ENCODE measurements at places on chromosomes 2 and 18.

DNA sequence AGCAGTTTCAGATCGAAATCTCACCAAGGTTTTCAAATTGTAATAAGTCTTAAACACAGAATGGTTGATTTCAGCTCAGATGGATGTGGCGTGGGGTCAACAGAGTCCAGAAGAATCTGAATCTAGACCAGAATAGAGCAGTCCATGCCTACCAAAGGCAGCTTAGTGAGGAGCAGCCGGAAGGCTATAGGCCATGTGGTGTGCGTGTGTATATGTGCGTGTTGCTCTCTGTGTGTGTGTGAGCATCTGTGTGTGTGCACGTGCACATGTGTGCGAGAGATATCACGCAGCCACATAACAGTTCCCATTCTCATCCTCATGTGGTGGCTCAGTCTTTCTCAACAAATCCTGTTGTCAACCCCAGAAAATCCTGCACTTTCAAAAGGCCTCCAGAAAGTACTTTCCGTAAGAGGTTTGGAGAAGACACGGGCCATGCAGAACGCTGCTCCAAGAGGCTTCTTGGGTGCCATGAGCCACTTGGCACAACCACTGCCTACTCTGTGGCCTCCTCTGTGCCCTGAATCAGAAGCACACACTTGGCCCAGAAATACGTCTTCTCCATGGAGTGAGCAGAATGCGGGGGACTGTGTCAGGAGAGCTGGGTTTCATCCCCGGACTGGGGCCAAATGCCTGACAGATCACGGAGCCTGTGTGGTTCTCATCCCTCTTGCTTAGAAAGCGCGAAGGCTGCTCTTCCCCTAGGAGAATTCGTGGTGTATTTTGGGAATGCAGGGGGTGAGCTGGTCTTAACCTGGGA lies 67.3 kb downstream of the ACKR3 start:
- DNase-seq: no peak

- DNase-seq: no peak
Observed at GRCh38 chr2:95348609-95349567, 51.7 kb downstream of the KCNIP3 start.

DNA sequence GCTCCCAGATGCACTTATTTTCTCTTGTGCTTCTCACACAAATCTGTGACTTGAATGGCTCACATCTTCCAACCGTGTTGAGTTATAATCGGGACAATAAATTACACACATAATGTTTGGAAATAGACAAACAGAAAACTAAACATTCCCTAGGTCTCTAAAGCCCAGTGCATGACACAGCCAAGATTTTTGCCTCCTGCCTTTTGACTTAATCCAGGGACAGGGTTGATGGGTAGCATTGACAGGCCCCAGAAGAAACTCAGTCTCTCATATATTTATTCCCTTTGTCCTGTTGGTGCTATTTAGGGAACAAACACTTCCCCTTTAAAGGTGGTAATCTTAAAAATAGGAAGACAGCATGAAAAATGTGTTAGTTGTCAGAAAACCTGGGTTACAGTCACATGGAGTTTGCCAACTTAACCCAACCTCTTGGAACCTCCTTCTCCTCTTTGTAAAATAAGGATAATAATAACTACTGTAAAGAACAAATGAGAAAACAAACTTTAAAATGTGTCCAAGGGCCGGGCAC lies 24.0 kb upstream of the ARPC2 start:
- no peak for DNase-seq

- no peak for DNase-seq
Observed at GRCh38 chr2:6943971-6944370, 26.8 kb downstream of the RNF144A start.

- DNase-seq: no peak
Observed at GRCh38 chr18:21262979-21263378, 20.9 kb downstream of the GREB1L start.

- DNase-seq: no peak
Observed at GRCh38 chr2:61414674-61415073, 56.2 kb downstream of the USP34 start.

Data from cerebellum (tissue), 4 donors.